ENCODE measurements at places on chromosomes 6 and 20. TPM values are rescaled to one million over a fixed set of nuclear protein-coding genes. Genes with fewer than 3 reads are reported as not detected.

GRCh38 chr20:16111172-16111832 is 461.9 kb downstream of the KIF16B start:
- H3K27me3 ChIP-seq: no peaks in the 10 kb centered on the region
- no peak overlapping the region for H3K27ac ChIP-seq
- no peak for DNase-seq
- no peak overlapping the region for H3K4me3 ChIP-seq
- H3K4me1 ChIP-seq: no peaks in the 10 kb centered on the region
- peaks cover 2% of the 10 kb centered on the region for H3K36me3 ChIP-seq

- no peaks in the 10 kb centered on the region for H3K36me3 ChIP-seq
- no peak overlapping the region for H3K27ac ChIP-seq
- peaks cover 28% of the 10 kb centered on the region for H3K4me1 ChIP-seq
- no peak for DNase-seq
- H3K27me3 ChIP-seq: peaks cover 30% of the 10 kb centered on the region
- H3K4me3 ChIP-seq: no peak overlapping the region
These were observed 39.8 kb upstream of the RAB23 start for GRCh38 chr6:57261926-57262325.

- no peak overlapping the region for H3K27ac ChIP-seq
- H3K36me3 ChIP-seq: no peaks in the 10 kb centered on the region
- no peak overlapping the region for H3K4me3 ChIP-seq
- H3K27me3 ChIP-seq: peaks cover 22% of the 10 kb centered on the region
- H3K4me1 ChIP-seq: no peaks in the 10 kb centered on the region
These were observed 83.7 kb downstream of the CHMP4B start for GRCh38 chr20:33894798-33895197.

Gene LTB
- 43.4 TPM for total RNA-seq

Gene PKIB
- 2.0 TPM for total RNA-seq
